ENCODE measurements at places on chromosomes 7 and 10. TPM values are rescaled to one million over a fixed set of nuclear protein-coding genes. Genes with fewer than 3 reads are reported as not detected.

DNA sequence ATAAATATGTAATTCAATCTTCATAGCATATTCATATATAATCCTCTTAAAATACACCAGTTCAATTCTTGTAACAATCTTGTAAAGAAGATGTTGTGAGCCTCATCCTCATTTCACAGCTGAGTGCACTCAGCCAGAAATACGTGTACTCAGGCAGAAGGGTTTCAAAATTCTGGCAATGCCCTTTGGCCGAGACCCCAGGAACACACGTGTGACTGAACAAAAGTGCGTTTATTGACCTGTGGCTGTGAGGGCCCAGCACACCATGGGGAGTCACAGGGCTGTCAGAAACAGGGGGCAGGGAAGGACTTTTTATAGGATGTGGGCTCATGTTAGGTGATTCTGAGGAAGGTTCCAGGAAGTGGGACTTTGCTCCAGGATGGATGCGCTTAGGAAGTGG is 21.5 kb downstream of the GIMAP8 start:
- no peak for DNase-seq

DNA sequence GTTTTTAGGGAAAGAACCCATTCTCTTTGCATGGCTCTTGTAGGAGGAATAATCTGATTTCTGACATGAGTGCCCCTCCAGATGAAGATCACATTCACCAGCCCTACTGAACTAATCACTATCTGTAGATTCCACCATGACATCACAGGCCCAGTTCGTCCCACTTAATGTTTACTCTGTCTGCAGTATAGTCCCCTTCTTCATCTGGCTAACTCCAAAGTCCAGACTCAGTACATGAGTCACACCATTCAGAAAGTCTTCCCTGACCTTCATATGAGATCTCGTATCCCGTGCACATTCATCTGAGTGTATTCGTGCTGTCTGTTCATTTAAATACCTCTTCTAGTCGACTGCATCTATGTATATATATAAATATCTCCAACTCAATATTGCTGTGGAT is 366.5 kb upstream of the AKR1E2 start:
- no peak for DNase-seq

DNA sequence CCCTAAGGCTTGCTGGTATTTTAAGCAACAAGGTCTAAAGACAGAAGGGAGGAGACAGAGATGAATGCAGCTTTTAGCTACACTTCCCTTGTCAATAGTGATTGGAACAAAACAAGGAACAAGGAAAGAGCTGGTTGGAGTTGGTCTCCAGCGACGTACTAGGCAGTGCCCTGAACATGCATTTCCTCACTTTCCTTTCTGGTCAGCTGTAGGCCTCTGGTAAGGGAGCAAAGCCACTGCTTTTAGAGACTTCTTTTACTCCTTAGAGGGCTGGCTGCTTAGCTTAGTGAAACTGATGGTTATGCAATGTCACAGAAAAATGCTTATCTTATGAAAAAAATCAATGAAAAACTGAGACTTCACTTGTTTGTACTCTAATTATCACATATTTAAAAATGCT is 75.5 kb upstream of the TRIL start:
- DNase-seq: no peak

- DNase-seq: no peak
These were observed 55.8 kb downstream of the HBP1 start for GRCh38 chr7:107224374-107225223.

Gene C10orf88
- 8.7 TPM for total RNA-seq

DNA sequence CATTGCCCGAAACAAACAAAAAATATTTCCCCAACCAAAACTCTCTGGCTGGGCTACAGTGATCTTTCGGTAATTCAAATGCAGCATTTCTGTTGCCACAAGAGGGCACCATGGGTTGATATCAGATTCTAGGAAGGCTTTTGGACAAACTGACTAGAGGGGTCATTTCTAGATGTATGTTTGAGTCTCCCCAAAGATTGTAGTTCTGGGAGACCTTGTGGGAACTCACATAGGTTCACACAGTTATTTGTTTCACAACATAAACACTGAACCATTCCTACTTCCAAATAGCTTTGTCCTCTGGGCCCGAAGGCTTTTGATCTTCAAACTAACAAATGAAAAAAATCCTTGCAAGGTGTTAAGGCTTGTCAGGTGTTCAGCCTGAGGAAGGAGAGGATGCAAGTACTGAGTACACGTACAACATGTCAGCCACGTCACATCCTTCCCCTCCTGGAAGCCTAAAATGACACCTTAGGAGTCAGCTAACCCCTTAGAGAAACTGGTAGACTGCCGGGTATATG is 37.0 kb upstream of the IL15RA start:
- peak; percentile 34 for DNase-seq

DNA sequence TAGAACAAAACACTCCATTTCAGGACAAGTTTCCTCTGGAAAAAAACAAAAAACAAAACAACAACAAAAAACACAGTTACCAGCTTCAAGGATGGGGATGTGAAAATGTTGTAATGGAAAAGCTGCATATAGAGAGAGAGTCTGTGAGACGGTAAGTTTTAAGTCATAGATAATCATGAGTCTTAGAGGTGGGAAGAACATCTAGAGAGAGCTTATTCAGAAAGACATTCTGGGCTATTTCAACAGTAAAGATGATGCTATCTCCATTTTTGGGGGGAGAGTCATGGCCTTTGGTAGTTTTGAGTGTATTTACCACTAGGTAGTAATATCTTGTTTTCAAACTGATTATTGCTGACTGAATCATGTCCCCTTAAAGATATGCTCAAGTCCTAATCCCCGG is 23.3 kb upstream of the INPP5F start:
- no peak for DNase-seq

Gene PTF1A
- total RNA-seq: not detected

DNA sequence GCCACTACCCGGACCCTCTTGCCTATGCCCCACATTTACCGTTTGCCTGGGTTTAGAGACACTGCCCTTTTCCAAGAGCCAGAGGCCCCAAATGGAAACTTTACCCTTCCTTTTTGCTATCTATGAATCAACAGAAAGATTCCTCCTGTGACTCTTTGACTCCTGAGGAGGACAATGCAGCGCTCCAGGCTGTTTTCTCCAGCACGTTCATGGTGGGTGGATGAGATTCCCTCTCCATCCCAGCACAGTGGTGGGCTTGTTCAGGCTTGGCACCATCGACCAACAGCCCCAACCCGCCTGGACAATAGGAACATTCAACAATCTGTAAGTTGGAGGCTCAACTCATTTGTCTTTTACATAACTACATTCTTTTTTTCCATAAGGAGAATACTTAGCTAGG is 55.9 kb downstream of the DLD start:
- DNase-seq: no peak

DNA sequence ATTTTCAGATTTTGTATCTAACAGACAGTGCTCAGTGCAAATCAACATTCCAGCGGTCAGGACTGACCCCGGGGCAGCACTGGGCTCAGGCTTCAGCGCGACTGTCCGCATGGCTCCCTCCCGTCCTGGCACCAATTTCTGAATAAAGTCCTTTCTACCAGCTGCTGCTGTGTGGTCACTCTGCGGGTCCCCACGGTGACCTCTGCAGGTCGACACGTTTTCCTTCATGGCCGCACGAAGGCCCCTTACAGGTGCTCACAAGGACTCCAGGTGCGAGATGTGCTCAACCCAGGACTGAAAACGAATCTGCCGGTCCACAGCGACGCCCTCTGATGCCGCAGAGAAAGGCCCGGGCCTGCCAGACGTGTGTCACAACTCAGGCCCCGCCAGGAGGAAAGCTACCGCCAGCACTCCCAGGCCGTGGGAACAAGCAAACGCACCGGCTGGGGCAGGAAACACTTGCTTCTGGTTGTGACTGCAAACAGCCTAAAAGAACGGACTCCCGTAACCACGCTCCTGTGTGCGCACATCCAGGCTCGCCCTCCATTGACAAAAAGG is 3.7 kb upstream of the UTF1 start:
- no peak for DNase-seq

Gene ODAD2
- total RNA-seq: 0.41 TPM

Gene CHN2
- 0.10 TPM for total RNA-seq

- peak; percentile 42 for DNase-seq
These were observed 44.5 kb downstream of the ICA1 start for GRCh38 chr7:8217200-8218068.

Gene PAPSS2
- 2.3 TPM for total RNA-seq

Gene SPDYE16
- total RNA-seq: not detected

Gene GPR141
- total RNA-seq: not detected

Gene CNTNAP2
- 0.17 TPM for total RNA-seq

DNA sequence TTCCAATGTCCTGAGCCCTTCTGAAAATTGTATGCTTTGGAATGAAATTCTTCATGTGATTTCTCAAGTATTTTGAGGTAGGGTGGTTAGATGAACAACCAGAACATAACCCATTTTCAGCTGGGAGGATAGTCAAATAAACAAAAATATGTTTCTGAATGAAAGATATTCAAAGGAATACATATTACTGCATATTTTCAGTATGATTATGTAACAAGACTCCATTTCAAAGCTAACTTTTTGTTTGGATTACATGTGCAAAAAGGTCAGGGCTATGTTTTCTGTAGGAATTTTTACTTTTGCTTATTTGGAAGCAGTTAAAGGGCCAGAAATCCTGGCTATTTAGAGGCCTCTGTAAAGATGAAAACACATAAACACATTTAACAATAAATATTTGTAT is 27.7 kb downstream of the CDK6 start:
- no peak for DNase-seq

GRCh38 chr10:30821994-30822692 is 192.6 kb upstream of the LYZL2 start:
- peak; percentile 49 for DNase-seq

Gene EBLN1
- total RNA-seq: not detected

- no peak for DNase-seq
These were observed 18.5 kb upstream of the SRGN start for GRCh38 chr10:69069090-69070042.

Gene ARHGEF5
- 34.8 TPM for total RNA-seq

Gene TMEM176A
- total RNA-seq: not detected

Gene ATOH7
- 0.07 TPM for total RNA-seq

GRCh38 chr7:22837308-22837707 is 14.7 kb upstream of the TOMM7 start:
- DNase-seq: no peak

- DNase-seq: peak; percentile 30
These were observed 153.7 kb downstream of the CDK14 start for GRCh38 chr7:90749774-90750173.

GRCh38 chr10:101624526-101625102 is 36.5 kb downstream of the DPCD start:
- no peak for DNase-seq

DNA sequence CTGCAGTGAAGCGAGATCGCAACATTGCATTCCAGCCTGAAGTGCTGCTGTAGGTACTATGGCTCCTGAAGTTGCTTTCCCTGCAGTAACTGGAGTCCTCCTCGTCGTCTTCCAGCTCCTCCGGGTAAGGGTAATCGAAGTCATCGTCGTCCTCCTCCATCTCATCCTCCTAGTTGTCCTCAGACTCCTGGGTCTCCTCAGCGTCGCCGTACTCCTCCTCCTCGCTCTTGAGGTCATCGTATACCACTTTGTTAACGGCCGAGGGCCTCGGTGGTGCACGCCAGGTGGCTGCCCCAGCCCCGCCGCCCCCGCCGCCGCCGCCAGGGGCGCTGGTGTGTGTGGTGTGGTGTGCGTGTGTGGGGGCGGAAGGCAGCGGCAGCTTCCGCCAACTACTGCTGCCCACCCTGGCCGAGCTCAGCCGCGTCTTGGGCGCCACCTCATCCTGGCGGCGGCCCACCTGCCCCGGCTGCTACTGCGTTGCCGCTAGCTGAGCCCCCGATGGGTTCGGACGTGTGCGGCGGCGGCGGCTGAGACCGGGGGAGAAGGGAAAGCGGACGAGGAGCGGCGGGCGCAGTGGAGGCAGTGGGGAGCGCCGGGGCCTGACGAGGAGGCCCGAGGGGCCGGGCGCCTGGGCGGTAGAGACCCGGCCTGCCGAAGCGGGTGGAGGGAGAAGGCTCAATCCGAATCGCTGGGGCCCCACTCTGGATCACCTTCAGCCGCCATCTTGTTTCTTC is 11.8 kb upstream of the ACBD5 start:
- no peak for DNase-seq

DNA sequence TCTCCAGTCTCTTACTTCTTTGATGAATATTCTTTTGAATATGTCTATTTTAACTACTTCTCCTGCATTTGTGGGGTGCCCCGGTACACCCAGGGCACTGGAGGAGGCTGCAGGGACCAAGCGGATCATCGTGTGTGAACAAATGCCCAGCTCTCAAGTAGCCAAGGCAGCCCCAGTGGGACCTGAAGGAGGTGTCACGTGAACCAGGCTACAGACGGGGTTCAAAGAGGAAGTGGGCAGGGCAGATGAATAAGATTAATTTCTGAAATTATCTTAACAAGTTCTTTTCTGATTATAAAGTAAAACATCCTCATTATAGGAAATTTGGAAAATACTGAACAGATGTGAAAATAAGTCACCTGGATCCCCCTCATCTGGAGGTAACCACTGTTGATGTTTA is 78.4 kb upstream of the DUSP5 start:
- no peak for DNase-seq

Gene CPED1
- total RNA-seq: 3.6 TPM

GRCh38 chr7:4769761-4770160 is 5.7 kb upstream of the AP5Z1 start:
- DNase-seq: no peak

- DNase-seq: no peak
These were observed 61.9 kb upstream of the CACUL1 start for GRCh38 chr10:118816471-118817168.
